ENCODE measurements at places on chromosomes 2 and 18.

DNA sequence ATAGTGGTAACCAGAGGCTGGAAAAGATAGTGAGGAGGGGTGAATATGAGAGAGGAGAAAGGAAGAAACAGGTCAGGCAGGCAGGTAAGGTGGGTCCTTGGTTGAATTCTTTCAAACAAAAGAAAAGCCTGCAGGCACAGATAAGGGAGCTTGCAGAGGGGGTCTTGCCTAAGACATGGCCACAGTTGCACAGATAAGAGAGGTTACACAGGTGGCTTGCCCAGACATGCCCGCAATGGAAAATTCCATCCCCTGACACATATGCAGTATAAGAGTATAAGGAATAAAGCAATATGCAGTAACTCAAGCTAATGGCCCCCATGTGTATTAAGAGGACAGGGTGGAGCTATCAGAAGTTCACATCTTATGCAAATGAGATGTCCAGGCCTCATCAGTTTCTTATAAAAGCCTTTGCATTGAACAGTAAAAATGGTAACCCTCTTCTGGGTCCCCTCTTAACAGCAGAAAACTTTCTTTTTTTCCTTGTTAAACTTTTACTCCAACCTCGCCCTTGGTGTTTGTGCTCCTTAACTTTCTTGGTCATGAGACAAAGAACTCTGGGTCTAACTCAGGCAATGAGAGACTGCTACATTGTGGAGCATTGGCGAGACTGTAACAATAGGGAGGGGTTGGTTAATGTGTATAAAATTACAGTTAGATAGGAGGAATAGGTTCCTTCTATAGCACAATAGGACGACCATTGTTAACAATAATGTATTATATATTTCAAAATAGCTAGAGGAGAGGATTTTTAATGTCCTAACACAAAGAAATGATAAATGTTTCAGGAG is 764.6 kb downstream of the TSN start:
- DNase-seq = no peak

DNA sequence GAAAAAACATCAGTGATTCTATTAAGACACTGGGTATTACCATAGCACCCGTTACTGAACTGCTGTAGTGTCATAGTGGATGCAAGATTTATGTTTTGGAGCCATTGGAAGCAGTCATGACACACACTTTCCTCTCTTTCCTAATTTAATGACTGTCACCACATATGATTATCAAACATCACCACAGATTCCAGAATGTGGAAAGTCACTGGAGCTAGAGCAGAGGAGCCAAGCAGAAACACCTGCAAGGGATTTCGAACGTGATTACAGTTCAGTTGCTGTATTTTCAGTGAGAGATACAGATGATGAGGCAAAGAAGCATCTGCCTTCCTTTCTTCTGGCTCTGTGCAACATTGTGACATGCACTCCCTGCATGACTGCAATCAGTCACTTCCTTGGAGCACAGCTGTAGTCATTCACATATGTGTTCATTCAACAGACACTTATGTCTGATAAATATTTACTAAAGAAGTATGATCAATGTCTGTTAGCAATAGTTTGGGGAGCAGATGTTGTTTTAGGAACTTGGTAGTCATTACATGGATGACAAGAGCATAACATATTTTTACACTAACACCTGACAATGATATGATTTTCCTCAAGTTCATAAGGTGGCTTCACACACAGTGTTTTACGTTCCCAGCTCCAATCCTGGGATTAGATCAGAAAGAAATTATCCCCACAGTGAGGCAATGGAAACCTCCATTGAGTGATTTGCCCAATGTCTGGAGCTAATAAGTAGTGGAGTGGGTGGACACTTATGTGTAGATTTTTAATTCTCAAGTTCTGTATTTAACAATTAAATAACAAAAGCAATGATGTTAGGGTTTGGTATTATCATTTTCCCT is 416.6 kb downstream of the PLCL1 start:
- no peak for DNase-seq

DNA sequence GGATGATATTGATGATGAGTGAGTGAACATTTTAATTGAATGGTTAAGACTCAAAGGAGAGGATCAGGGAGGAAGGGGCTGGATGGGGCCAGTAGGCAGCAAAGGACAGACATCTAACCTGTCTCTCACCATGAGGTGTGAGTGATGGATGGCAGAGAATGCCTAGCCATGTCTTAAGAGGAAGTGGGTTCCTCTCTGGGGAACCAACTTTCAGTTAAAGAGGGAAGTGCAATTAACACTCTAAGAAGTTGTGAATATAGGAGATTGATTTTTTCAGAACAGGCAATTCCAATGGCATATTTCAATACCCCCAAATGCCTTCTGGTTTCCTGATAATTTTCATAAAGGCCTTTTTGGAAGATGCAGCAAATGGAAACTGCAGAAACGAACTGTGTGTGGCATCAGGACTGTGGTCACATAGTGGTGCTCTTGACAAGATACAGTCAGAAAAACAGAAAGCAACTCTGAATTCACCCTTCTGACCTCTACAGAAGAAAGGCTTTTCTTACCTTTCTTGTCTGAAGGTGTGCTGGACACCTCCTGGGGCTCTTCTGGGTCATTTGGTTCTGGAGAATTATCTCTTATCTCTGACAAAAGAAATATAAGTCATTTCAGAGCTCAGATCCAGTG is 10.2 kb downstream of the SP110 start:
- DNase-seq = no peak

GRCh38 chr2:154961676-154962075 is 263.2 kb downstream of the KCNJ3 start:
- no peak for DNase-seq

GRCh38 chr2:210215120-210215519 is 10.1 kb downstream of the ACADL start:
- DNase-seq = no peak

All from CD4-positive, alpha-beta T cell treated with Interleukin-6 at 100 ng/mL for 8 hours (primary cell).